Effector CD8-positive, alpha-beta T cell (primary cell): ENCODE measurements at places on chromosomes 4 and X.
A peak's percentile ranks its signal among the peaks of the same experiment; 100 is the strongest.

DNA sequence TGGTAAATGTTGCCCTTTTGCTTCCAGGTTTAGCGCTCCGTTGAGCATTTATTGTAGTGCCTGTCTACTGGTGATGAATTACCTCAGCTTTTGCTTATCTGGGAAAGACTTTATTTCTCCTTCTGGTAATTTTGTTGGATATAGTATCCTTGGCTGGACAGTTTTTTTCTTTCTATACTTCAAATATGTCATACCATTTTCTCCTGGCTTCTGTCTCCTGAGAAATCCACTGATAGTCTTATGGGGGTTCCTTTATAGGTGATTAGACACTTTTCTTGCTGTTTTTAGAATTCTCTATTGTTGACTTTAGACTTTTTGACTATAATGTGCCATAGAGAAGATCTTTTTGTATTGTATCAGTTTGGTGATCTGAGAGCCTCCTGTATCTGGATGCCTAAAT, 73.5 kb downstream of the ARFIP1 start:
- DNase-seq: no peak

DNA sequence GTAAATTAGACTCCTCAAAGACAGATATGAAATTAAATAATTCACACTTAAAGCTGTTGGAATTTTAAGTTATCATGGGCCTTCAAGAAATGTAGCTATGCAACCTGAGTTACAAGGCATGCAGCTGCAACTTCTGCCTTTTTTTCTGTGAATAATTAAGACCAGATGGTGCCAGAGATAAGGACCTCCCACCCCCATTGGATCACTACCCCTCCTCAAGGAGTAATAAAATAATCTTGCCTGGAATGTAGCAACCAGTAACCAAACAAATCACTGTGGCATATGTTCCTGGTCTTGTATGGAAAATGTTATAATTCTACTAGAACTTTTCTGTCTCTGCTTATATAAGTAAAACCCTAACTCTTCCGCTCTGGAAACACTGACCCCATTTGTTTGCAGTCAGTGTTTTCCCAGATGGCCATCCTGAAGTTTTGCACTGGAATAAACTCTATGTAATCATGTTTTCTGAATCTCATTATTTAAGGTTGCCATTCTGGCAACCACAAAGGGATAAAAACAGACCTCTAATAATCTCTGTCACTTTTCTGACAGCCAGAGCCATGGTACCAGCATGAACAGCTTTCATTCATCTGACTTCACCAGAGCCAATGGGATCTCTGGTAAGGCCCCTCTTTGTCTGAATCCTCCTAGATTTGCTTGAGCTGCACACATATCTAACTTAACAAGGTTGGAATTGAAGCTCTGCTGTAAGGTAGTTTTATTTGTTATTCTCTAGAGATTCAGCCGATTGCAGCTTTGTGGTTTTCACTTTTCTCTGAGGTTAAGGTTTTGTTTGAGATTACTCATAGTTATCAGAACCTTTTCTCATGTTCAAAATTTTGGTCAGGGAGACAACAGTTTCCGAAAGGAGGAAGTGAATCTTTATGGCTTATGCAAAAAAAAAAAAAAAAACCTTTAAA, 274.6 kb downstream of the NAF1 start:
- no peak for DNase-seq

DNA sequence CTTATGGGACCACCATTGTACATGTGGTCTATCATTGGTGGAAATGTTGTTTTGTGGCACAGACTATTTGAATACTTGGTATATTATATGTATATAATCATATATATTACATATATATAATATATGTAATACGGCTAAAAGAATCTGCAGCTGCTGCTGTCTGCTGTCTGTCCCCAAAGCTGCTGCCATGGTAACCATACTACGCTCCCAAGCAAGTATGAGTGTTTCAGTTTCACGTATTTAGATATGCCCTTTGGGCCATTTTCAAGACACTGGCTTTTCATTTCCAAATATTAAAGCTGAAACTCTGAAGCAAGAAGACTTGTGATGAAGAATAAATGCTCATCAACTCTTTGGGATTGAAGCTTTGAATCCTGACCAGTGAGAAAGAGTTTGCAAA, 42.0 kb upstream of the ARSJ start:
- DNase-seq: no peak

- DNase-seq: no peak
Measured at GRCh38 chr4:21858971-21859370, 89.6 kb downstream of the KCNIP4 start.

GRCh38 chr4:159110961-159111360, 8.1 kb downstream of the RAPGEF2 start:
- no peak for DNase-seq

DNA sequence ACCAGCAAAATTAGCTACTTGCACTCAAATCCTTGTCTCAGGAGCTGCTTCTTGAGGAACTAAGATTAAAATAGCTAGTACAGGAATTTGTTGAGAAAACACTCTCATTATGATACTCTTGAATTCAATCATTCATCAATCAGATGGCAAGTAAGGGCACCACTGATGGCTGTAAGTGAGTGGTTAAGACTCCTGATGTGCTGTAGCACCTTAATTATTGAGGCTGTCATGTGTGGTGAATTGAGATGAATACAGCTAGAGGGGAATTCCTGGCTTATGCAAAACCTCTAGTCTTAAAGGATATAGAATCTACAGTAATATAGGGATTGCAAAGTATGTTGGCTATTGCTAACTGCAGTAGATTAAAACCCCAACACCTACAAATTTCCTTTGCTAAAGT, 509.1 kb downstream of the IQCM start:
- no peak for DNase-seq

- DNase-seq: peak; percentile 12
Measured at GRCh38 chr4:83074086-83074704, 39.2 kb downstream of the COPS4 start.

GRCh38 chrX:137187540-137187939, 153.7 kb upstream of the GPR101 start:
- DNase-seq: no peak

- DNase-seq: no peak
Measured at GRCh38 chrX:46561824-46562657, 11.5 kb upstream of the CHST7 start.

DNA sequence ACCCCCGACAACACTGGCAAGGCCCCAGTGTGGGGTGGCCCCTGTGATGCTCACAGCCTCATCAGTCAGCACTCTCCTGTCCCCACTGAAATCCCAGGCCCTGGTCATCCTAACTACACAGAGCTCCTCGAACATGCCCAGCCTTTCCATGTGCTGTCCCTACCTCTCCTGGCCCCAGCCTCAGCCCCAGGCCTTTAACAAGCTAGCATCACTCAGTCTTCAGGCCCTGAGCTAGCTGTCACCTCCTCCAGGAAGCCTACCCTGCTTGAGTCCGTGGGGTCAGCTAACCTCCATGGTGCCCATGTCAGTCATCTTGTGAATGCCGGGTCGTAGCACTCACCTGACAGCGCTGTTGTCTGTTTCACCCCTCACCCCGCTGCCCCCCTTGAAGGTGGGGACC, 25.6 kb upstream of the C4orf50 start:
- DNase-seq: no peak

DNA sequence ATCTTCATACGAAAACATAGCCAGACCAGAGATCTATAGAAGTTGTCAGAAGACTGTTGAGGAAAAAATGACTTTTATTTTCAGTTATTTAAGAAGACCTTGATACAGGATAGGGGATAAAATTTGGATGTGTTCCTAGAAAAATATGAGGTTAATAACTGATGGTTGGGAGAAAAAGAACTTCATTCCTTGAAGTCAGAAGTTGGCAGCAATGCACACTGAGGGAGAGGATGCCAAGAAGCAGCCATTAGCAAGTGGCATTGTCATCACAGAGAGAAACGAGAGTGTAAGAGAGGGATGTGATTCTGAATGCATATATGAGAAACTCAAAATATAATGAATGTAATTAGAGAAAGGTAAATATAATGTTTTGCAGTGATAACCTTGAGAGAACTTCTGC, 382.1 kb upstream of the EPHA5 start:
- DNase-seq: no peak

GRCh38 chrX:11458170-11458569, 165.0 kb downstream of the AMELX start:
- no peak for DNase-seq

DNA sequence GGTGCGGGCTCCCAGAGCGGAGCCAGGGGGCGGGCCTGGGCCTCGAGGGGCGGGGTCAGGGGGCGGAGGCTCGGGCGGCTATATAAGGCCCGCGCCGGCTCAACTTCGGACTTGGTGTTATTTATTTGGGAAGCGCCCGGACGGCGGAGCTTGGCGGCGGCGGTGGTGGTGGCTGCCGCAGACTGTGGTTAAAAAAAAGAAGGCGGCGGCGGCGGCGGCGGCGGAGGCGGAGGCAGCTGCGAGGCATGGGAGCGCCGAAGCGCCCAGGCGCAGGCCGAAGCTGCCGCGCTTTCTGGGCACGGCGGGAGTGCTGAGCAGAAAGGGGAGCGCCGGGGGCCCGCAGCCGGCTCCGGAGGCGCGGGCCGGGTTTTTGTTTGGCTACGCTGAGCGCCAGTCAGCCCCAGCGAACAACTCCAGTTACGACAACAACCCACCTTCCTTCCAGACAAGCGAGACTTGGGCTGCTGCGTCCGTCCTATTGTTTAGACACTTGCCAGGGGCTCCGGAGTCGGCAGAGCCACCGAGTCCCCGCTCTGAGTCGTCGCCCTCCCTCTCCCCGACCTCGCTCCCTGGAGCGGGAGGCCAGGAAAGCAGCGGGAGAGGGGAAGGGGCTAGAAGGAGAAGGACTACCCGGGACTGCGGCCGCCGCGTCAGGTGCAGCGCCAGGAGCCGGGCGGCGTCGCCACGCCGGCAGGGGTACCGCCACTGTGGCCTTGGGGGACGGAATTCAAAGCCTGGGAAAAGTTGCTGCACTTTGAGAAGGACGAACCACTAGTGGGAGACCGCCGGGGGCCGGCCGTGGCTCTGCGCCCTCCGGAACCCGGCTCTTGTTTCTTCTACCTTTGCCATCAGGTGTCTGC, at the start of gene SLIT2:
TSS of gene SLIT2 (plus strand) at position 110 of the 860 bp plus-strand sequence. CDS start 1,911 bp downstream, outside the sequence.
- no peak for DNase-seq

DNA sequence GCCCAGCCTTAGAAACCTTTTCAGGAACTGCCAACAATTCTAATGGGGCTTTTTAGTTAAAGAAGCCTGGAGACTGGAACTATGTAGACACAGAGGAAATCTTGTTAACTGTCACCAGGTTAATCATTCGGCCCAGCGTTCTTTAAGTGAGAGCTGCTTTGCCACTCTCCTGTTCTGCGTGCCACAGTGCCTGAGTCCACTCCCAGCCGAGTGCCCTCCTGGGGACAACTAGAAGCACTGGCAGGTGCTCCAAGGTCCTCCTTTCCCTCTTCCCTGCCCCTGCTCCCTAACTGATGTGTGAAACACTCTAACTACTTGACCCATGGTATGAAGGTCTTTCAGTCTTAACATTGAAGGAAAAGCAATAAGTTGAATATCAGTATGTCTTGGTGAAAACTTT, 151.2 kb upstream of the TLL1 start:
- no peak for DNase-seq

DNA sequence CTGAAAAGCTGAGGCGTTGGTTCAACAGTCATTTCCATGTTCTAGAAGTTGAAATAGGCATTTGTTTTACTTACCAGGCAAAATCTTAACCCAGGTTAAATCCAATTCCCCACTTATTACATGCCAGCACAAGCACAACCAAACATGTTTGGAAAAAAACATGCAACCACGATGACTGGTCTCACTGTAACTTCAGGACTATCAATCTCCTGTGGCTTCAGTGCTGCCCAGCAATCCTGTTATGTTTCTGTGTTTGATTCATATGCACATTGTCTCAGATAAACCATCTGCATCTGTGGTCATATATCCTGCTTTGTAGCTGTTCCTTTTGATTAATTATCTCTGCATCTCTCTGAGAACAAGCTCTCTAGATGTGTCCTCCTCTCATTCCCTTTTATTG, 28.3 kb downstream of the PRDM8 start:
- no peak for DNase-seq
